ENCODE measurements at places on chromosomes 16 and 17.

- peak; percentile 67 for DNase-seq
Measured at GRCh38 chr17:42678951-42679491, 2.2 kb upstream of the PLEKHH3 start.

DNA sequence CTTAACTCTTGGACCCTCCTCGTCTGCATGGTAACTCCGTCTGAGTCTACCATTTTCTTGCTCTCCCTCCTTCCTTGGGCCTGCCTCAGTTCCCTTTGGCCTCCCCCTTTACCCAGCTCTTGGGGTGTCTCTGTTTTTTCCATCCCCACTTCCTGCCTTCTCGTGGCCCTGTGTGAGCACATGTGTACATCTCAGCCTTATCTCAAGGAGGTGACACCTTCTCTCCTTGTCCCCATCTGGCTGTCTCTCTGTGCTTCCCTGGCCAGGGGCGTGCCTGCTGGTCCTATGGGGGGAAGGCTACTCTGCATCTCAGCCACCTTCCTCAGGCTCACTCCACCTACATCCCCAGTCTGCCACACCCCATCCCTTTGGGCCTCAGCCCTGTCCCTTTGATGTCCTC is 6.6 kb downstream of the CTF1 start:
- no peak for DNase-seq

GRCh38 chr16:14098081-14098480 is 27.0 kb downstream of the MRTFB start:
- DNase-seq: no peak

DNA sequence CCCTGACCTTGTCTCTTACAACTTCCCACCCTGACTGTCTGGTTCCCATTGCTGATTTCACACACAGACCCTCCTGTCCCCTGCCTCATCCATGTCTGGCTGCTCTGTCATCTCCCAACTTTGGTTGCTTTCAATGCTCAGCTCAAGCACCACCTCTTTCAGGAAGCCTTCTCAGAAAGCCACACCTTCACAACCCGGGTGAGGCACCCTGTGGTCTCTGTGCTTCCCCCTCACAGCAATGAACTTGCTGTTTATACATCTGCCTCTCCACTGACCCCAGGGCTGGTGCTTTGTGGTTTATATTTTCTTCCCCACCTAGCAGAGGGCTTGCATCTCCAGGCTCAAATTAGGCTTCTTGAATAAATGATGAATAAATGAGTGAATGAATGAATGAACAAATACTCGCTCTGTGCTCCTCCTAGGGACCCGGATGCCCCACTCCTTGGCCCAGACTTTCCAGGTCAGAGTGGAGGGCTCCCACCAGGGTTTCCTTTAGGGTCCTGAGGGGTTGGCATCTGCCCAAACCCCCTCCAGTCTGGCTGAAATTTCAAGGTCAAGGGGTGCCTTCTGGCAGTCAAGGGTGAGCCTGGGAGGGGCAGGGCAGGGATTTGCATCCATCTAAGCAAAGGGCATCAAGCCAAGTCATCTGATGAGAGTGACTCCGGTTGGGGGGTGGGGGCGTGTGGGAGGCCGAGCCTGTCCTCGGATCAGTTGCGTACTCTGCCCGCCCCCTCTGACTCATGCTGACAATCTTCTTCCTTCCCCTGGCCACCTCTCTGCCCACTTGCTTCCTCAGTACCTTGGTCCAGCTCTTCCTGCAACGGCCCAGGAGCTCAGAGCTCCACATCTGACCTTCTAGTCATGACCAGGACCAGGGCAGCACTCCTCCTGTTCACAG is at the start of gene ITGAX:
ITGAX (plus strand) TSS at position 783 of the 898 bp plus-strand sequence; CDS start at position 862, 79 bp downstream.
- peak; percentile 67 for DNase-seq

- DNase-seq: no peak
Measured at GRCh38 chr17:67716405-67716798, 1.3 kb upstream of the NOL11 start.

- no peak for DNase-seq
Measured at GRCh38 chr16:26175944-26176343, 484.2 kb downstream of the HS3ST4 start.

DNA sequence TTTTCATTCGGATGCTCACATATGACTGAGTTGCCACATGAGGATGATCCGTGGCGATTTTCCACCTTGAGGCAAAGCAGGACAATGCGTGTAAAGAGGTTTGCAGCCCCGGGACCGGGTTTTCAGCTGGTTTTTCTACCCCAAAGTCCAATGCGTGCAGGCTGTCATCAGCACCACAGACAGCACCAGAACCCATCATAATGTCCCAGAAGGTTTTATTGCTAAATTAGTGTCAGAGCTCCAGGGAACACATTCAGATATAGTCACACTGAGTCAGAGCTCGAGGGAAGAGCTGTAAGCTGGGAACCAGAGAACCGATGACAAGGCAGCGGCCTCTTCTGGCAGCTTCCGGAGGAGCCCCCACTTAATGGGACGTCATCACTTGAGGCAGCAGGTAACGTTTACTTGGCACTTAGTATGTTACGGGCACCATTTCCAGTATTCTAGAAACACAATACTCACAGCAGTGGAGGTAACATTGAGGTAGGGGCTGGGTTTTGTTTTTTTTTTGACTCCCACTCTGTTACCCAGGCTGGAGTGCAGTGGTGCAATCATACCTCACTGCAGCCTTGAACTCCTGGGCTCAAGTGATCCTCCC is 8.9 kb upstream of the NAGPA start:
- DNase-seq: no peak

GRCh38 chr17:38352245-38353085 is 821 bp downstream of the SOCS7 start:
- peak; percentile 66 for DNase-seq

DNA sequence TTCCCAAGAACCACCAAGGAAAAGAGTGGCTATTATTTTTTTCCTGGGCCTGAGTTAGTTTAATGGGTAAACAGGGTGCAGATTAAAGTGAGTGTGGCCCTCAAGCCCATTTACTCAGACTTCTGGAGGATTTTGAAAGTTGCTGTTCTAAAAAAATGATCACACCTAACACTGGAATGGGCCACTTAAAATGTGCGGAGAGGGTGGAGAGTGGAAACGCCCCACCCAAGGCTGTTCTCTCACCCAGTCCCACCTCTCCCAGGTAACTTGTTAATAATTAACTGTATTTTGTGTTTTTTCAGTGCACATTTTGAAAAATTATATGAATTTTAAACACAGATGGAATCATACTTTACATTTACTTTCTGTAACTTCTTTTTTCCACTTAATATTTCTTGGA is 5.4 kb downstream of the HIRIP3 start:
- DNase-seq: no peak

GRCh38 chr17:27384726-27385125 is 71.5 kb upstream of the KSR1 start:
- no peak for DNase-seq

- peak; percentile 42 for DNase-seq
Measured at GRCh38 chr17:13031718-13032350, 14.0 kb upstream of the ELAC2 start.

DNA sequence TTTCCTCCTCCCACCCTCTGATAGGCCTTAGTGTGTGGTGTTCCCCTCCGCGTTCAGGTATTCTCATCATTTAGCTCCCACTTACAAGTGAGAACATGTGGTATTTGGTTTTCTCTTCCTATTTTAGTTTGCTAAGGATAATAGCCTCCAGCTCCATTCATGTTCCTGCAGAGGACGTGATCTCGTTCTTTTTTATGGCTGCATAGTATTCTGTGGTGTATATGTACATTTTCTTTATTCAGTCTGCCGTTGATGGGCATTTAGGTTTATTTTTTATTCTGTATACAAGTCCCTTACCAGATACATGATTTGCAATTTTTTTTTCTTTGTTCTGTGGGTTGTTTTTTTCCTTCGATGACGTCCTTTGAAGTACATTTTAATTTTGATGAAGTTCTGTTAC is 18.8 kb upstream of the CDK5R1 start:
- no peak for DNase-seq

DNA sequence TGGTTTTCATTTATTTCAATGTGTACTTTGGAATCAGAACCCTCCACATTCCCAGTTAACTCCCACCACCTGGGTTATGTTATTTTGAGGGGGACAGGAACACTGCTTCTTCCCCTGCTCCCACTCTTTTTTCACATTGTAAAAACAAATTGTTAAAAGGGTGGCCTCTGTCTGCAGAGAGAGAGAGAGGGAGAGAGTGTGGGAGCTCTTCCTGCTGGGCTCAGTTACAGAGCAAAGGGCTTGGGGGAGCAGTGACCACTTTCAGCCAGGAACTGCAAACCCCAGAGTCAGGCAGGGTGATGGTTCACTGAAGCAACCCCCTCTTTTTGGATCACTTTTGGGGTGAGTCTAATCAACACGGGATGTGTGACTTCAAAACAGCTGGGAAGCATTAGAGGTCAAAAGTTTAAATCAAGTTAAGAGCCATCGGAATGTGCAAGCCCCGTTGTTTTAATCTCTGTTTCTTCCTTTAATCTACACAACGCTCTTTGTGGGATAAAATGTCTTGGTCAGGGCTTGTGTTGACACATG is 577.0 kb upstream of the CDH11 start:
- DNase-seq: no peak

DNA sequence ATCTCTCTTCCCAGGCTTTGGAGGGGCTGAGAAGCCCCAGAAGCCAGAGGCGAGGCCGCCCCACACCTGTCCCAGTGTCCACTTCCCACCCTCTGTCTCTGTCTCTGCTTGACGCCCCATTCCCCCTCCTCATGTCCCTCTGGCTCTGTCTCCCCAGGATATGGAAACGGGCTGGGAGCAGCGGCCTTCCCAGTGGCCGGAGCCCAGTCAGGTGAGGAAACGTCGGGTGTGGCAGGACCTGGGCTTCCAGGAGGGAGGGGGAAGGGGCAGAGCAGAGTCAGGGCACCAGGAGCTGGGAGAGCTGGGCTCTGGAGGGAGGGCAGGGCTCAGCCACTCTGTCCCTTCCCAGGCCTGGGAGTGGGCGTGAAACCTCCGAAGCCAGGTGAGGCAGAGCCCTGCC is 10.6 kb upstream of the PKMYT1 start:
- DNase-seq: no peak

GRCh38 chr17:60665602-60666001 is 12.0 kb upstream of the BCAS3 start:
- DNase-seq: no peak

DNA sequence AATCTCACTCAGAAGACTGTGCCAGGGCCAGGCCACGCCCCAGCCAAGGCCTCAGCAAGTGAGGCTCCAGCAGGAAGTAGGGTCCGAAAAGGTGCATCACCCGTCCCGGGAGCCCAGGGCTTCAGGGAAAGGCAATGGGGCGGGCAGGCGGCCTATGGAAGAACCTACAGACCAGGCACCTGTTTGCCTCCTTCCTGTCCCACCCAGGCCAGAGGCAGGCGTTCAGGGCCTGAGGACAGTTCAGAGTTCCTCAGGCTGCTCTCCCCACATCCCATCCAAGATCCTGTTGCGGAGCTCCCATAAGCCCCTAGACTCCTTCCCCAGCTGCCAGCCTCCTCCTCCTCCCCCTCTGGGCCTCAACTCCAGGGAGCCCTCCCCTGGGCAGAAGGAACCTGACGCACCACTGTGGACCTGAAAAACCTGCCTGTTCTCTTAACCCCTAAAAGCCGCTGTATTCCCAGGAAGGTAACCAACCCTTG is 2.3 kb downstream of the CLUH start:
- DNase-seq: peak; percentile 74

DNA sequence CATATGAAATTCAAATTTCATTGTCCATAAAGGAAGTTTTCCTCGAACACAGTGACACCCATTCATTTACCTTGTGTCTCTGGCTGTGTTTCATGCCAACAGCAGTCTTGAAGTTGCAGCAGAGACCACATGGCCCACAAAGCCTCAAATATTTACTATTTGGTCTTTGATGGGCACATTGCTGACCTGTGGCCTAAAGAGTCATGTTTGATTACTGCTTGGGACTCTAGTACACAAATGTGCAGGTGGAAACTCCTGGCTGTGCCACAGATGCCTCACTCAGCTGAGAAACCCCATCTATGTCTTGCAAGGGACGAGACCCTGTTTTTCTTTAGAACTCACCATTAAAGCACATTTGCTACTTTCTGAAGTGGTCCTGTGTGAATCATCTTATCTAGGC is 76.7 kb downstream of the SLC6A2 start:
- DNase-seq: no peak

GRCh38 chr16:19701091-19701490 is 16.9 kb downstream of the KNOP1 start:
- no peak for DNase-seq

Data from Calu3 (cell line).